ENCODE measurements at places on chromosomes 7 and 10.

DNA sequence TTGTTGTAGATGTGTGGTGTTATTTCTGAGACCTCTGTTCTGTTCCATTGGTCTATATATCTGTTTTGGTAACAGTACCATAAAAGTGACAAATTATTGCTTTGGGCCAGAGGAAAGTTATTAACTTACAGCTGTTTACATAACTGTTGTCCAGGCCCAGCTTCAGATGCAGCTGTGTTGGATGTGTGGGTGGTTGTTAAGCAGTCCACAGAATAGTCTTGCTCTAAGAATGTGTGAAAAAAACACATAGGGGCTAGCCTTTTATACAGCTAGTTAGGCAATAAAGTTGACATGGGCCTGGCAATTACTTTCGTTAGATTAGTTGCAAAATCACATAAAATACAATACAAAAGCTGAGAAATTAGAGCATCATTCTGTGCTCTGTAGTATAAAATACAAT is 31.9 kb downstream of the DLD start:
- DNase-seq: no peak

DNA sequence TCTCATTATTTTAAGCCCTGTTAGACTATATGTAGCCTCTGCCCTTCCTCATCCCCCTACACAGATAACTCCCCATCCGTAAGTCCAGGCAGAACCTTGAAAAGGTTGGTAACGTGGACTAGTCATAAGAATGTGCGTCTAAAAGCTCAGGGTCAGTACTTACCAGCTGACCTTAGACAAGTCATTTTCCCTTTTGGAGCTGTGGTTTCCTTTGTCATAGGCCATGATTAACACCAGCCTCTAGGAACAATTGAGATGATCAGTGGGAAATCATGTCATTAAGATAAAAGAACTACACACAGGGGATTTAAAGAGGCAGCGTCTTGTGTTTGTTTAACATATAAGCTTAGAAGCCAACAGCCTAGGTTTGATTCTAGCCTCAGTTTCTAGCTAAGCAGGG is 6.9 kb upstream of the UNC5B start:
- no peak for DNase-seq

DNA sequence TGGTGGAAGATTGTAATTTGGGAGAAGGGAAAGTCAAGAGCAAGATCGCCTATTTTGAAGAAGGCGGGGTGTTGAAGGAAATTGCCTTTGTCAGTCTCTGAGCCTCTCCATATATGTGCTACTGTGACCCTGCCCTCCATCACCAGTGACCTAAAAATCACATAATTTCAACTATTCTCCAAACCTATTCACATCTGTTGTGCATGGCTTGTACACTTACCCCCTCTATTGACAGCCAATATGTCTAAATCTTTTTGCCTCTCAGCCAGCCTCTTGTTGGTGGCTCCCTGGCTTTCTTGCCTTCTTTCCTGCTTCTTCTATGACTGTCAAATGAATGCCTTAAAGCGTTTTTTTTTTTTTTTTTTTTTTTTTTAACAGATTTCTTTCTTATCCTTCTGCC is 295.6 kb downstream of the AUTS2 start:
- no peak for DNase-seq

DNA sequence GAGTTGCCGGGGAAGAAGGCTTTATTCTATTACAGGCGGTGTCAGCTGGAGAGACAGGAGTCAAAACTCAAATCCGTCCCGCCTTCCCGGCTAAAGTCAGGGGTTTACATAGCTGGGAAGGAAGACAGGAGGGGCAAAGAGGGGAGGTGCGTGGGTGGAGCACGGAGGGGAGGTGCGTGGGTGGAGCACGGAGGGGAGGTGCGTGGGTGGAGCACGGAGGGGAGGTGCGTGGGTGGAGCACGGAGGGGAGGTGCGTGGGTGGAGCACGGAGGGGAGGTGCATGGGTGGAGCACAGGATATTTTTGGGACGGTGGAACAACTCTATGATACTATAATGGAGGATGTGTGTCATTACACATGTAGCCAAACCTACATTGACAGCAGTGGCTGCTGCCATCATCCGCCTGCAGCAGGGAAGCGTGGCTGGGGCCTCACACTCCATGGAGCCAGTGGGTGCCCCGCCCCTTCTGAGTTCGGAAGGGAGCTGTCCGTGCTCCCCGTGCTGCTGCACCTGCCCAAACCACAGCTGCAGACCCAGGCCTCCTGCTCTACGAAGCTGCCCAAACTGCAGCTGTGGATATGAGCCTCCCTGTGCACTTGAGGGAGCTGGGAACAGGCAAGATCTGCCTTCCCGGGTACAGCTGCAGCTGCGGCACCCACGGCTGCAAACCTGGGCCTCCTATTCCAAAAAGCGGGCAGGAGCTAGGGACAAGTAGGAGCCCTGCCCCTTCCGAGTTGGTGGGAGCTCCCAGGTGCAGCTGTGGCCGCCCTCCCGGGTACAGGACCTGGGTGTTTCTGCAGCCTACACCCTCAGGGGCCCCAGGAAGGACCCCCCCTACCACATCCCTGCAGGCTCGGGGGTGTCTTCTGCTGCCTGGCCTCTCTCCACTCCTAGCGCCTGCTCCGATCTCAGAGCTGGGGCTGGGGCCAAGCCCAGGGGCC is 119.4 kb downstream of the DYNC2I1 start:
- DNase-seq: no peak

GRCh38 chr7:47252675-47253074 is 329.2 kb downstream of the TNS3 start:
- DNase-seq: no peak

GRCh38 chr7:158323741-158324396 is 263.8 kb downstream of the PTPRN2 start:
- no peak for DNase-seq

GRCh38 chr7:105205592-105206237 is 183.0 kb downstream of the SRPK2 start:
- DNase-seq: no peak

- DNase-seq: no peak
Observed at GRCh38 chr7:1844951-1845390, 174.9 kb downstream of the ELFN1 start.

DNA sequence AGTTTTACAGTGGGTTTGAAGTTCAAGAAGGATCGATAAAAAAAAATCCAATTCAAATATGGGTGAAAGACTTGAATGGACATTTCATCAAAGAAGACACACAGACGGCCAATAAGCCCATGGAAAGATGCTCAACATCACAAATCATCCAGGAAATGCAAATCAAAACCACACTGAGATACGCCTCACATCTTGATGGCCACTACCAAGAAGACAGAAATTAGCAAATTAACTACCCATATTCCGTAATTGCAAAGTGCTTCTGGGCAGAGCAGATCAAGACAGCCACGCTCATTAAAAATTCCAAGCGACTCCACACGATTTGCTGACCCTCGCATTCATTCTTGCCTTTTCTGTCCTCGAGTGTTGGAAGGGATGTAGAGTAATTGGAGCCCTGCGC is 34.1 kb upstream of the PPP2R2D start:
- DNase-seq: peak; percentile 23

DNA sequence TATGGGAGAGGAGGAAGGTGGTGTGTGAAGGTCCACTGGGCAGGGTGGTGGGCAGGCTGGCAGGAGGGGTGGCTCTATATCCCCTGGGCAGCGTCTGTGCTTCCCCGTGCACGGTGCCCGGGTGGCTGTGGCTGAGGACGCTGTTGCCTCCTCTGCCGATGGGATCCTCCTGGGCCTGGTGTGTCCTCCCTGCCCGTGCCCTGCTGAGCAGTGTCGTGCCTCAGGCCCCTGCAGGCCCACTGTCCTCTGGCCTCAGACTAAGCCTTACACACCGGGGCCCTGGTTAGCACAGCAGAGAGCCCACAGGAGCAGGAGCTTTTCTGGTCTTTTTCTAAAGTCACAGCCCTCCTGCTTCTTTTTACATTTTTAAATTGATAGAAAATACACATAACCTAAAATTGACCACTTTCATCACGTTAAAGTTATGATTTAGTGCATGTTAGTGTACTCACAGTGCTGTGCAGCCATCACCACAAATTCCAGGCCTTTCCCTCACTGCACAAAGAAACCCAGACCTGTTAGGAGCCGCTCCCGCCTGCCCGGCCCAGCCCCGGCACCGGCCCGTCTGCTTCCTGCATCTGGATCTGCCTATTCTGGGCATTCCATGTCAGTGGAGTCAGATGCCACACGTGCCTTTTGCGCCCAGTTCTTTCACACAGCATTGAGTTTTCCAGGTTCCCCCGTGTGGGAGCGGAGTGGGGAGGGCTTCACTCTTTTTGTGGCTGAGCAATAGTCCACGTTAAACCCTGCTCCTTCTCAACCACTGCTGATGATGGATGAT is 19.4 kb downstream of the PFKFB3 start:
- no peak for DNase-seq

DNA sequence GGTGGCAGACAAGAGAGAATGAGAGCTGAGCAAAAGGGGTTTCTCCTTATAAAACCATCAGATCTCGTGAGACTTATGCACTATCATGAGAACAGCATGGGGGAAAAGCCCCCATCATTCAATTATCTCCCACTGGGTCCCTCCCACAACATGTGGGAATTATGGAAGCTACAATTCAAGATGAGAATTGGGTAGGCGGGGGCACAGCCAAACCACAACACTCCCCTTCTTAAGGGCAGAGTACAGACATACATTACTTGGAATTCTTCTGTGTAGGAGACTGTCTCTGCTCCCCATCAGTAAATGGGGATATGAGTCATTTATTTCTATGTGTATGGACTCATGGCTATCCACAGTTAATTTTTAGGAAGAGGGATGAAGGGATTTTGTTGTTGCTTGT is 31.2 kb downstream of the FAM171A1 start:
- DNase-seq: no peak

DNA sequence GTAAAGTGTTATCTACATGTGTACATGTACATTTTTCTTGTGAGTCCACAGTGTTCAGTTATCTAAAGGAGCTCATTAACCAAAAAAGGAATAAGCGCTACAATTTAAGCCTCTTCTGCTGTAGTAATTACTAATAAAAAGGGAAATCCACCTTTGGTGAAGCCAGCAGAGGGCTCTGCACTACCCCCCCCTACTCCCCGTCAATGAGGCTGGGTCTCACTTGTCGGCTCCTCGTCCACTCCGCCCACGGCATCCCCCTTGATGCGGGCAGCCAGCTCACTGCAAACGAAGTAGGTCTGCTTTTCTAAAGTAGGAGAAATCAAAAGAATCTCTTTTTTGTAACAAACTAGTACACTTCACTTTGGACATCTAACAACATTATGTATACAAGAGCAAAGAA is 4.7 kb upstream of the WASHC2A start:
- DNase-seq: no peak

GRCh38 chr10:30190577-30191552 is 131.5 kb upstream of the JCAD start:
- DNase-seq: no peak

GRCh38 chr7:74214816-74215630 is 5.2 kb downstream of the LAT2 start:
- DNase-seq: no peak

GRCh38 chr7:48058990-48059389 is 23.6 kb downstream of the C7orf57 start:
- DNase-seq: no peak

Measured in left forelimb (tissue), 1 donor.